ENCODE measurements at places on chromosomes 1 and 21.

GRCh38 chr1:50894340-50894739, 65.7 kb downstream of the FAF1 start:
- DNase-seq: no peak

DNA sequence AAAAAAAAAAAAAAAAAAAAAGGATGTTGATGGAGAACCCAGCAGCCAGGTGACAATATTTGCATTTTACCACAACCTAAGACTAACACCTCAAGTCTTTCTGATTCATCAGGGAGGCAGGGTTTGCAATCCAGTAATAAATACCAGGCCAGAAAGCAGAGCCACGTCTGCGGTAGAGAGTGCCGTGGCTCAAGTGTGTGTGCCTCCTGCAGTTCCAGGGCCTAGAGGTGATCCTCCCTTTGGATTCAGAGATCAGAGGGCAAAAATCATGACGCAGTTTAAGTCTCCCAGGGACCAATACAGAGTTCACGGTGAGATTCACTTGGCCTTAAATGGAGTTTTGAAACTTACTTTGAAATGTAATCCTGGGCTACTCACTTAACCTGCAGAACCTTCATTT, 34.9 kb downstream of the TMCO4 start:
- no peak for DNase-seq

DNA sequence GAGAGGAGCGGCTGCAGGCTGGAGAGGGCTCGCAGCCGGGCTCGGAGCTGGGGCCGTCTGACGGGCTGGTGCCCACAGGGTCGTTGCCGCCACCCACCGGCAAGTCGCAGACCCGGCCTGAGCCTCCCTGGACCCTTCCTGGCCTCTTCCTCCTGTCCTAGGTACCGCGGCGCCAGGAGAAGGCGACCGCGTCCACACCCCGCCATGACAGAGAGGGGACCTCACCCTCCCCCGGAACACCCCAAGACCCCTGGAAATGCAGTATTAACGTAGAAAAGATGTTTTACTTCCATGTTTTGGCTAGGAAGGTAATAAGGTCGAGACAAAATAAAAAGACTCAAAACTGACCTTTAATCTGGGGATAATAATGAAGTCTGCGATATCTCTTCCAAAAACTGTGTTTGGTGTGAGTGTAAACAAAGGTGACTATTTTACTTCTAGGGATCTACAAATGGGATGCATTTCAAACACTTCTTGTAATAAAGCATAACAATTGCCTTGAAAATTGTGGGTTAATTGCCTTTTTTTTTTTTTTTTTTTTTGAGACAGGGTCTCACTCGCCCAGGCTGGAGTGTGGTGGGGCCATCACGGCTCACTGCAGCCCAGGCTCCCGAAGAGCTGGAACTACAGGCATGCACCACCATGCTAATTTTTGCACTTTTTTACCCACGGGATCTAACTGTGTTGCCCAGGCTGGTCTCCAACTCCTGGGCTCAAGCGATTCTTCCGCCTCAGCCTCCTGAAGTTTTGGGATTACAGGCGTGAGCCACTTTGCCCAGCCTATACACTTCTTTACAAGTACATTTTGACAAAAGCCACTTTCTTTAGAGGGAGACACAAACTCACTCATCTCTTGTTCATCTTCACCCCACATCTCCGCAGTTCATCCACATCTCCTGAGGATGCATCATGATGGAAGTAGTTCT, 838 bp upstream of the RSRP1 start:
- no peak for DNase-seq

DNA sequence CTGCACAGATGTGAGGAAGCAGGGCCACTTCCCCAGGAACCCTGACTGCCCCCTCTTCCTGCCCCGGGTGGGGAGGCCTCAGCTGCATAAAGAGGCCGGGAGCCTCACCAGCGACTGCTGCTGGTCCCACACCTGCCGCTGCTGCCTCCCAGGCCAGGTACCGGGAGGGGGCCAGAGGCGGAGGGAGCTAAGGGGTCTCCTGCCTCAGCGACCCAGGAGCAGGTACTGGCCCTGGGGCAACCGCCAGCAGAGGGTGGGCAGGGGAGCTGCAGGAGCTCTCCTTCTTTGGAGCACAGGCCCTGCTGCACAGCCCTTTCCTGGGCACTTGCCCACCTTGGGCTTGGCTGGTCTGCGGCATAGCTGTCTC, 6.8 kb downstream of the GJC2 start:
- no peak for DNase-seq

DNA sequence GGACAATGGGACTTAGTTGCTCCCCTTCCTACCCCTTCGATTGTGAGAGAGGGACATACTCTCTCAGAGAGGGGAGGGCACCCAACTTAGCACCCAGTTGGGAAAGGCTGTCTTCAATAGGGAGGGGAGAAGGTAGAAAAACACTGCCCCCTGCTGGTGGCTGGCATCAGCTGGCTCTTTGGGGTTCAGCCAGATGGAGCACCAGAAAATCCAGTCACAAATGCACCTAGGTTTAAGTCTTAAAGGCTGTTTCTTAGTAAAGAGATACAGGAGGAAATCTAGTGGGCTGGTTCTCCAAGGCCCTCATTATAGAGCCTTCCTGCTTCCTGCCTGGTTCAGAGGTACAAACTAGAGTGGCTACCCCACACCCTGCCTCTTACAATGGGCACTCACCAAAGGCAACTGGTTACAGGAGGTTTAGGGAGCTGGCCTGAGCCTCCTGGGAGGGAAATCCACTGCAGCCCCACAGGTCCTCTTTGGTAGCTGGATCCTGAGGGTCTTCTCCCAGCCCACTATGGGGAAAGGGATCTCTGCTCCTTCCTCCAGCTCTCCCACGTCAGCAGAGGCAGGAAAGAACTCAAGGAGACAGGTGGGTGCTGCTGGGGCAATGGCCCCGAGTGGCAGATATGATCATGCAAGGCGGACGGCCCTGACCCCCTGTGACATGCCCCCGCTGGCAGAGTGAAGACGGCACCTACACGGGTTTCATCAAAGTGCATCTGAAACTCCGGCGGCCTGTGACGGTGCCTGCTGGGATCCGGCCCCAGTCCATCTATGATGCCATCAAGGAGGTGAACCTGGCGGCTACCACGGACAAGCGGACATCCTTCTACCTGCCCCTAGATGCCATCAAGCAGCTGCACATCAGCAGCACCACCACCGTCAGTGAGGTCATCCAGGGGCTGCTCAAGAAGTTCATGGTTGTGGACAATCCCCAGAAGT, 28.3 kb downstream of the EIF2D start:
- peak; percentile 84 for DNase-seq

- DNase-seq: peak; percentile 58
Observed at GRCh38 chr1:25817840-25818501, 1.8 kb upstream of the MTFR1L start.

GRCh38 chr1:35707601-35708440, 10.9 kb downstream of the C1orf216 start:
- peak; percentile 92 for DNase-seq

DNA sequence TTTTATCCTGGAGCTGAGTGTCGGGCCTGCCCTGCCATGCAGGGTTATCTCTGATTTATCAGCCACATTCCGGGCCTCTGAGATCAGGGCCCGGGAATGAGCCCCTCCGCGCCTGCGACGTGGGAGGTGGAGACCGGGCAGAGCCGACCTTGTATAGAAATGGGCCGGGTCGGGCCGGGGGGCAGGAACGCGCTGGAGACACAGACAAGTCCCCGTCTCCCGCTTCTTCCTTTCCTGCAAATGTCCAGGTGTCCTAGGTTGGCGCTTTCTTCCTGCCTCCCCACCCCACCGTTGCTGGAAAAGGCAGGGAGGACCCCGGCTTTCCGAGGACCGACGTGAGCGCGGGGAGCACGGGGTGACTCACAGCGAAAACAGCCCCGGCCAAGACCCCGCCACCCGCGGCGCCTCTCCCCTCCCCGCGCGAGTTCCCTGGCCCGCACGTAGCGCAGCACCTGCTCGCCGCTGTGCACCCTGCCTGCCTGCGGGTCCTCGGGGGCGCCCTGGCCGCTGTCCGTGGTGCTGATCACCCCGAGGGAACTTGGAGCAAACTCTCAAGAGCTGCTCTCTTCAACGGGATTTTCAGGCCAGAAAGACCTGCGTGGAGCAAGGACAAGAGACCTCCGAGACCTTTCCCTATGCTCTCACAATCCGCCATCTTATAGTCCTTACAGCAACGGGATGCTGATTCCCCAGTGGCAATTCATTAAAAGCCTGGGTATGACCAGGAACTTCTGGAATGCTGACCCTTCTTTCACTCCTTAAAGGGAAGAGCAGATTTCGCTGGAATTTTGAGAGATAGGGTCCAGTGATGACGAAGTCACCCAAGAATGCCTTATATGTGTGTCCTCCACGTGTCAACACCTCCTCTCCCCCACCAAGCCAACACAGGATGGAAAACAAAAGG, 475 bp upstream of the NPPB start:
- DNase-seq: no peak

DNA sequence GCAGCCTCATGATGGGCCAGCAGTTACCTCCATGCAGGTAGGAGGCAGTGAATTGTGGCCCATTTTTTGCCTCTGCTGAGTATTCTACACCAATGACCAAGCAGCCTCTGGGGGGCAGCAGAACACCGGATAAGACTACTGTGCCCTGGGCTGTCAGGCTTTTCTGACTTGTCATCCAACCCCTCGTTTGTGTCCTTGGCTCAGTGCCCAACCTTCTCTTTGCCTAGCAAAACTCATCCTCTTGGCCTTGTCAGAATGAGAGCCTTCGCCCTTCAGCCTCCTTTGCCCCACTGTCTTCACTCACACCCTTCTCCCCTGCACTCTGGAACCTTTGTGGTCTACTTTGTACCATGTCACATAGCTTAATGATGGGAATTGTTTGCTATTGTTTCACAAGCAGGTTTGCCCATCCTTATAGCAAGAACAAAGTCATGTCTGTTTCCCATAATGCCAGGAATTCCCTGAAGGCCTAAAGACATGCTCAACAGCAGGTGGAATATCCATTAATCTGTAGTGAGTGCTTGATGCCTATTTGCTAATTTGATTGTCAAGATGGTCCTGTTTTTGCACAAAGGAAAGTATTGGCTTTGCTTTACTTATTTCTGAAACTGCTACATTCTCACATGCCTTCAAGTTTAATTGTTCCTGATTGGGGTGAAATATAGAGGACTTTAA, 255.9 kb downstream of the HHAT start:
- peak; percentile 75 for DNase-seq

GRCh38 chr1:18413541-18414305, 67.0 kb upstream of the KLHDC7A start:
- DNase-seq: no peak

- no peak for DNase-seq
Observed at GRCh38 chr1:234965111-234965510, 163.5 kb downstream of the TOMM20 start.

GRCh38 chr1:59276439-59276851, 20.4 kb upstream of the FGGY start:
- DNase-seq: no peak

All from SK-N-SH (cell line).